ENCODE measurements at places on chromosomes 16 and 17. TPM values are rescaled to one million over a fixed set of nuclear protein-coding genes. Genes with fewer than 3 reads are reported as not detected.

The SPATA22 gene
- polyA plus RNA-seq: not detected

The CMTM2 gene
- not detected for polyA plus RNA-seq

The CHST5 gene
- 0.05 TPM for polyA plus RNA-seq

DNA sequence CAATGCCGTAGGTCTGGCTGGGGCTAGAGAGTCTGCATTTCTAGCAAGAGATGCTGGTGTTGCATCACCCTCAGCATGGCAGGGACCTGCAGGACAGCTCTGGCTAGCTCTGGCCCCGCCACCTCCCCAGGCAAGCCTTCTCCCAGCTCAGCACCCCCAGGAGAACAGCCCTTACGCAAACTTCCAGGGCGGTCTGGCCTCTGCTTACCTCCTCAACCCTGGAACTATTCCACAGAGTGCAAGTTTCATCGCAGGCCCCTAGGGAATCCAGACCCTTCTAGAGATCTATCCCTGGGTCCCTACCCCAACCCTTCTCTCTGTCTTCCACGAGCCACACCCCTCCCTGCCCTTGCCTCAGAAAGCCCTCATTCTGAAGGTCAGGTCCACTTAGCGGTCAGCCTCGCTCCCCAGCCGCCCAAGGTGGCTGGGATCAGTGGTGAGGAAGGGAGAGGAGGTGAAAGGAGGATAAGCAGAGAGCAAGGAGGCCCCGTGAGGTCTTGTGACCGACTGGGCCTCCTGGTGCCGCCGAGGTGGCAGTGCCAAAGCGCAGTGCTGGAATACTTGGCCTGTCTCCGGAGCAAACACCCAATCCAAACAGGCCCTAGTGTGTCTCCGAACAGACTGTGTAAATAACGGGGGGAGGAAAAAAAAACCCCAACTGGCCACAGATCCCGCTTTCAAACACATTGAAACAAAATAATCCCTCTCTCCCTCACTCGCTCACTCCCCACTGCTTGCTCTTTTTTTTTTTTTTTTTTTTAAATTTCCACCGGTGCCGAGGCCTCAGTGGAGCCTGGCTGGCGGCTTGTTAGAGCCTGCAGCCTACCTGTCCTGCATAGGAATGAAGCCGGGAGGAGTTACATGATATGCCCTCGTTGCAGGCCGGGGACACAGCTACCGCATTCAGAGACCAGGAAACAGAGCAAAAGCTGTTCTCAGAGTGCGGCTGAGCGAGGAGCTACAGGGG, 380.9 kb downstream of the SOX9 start:
- DNase-seq: peak; percentile 89

DNA sequence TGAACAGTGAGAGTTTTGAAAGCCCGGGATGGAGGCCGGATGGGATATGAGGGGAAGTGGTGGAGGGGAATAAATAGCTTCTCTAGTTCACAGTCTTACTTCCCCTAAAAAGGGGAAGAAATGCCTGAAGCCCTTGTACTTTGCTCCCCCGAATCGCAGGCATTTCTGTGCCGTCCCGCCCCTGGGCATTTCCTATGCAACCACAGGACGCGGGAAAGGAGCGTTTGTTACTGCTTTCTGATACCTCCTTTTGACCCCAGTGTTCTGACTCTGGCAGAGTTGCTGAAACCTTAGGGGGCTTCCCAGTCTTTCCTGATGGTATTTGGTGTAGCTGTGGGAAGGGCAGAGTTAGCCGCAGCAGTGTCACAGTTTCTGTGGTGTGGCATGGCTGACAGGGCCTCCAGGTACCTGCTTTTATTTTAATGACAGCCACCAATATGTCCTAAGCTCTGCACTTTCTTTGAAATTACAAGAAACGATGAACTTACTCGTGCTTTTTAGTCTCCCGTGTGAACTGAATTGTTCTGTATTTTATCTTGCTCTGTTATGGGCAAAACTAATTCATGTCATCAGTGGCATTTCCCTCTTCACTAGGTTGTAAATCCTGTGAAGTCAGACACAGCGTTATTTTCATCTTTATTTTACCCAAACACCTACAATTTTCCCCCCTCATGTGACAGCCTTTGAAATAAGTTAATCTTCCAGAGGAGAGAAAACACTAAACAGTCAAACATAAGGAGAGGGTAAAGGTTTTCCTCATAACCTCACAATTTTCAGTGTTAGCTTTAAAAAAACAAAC, 27.1 kb downstream of the USP10 start:
- peak; percentile 71 for DNase-seq

DNA sequence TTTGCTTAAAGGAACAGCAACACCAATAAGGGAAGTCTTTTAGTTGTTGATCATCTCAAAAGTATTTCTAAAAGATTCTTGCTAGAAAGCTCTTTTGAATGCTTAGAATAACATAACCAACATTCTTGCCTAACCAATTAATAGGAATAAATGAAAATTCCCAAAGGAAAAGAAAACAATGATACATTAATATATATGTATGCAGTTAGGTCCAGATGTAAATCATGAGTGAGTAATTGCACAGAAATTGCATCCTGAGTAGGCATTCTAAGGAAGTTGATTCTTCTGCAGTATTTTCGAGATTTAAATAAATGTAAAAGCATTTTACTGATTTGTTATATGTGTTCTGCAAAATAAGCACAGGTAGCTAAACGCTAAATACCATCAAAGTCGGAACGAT, 22.1 kb downstream of the COX10 start:
- DNase-seq: no peak

DNA sequence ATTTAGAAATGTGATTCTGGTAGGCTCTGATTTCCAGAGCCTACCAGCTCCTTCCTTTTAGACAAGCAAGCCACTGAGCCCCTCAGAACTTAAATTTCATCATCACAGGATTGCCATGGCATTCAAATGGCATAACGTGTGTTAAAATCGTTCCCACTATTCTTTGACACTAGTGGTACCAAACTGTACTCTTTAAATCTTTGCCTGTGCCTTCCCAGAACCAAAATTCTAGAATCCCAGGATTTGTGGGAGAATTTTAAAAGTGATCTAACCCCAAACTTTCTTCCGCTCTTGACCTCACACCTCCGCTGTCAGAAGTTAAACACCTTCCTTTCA, 287 bp upstream of the INTS2 start:
- DNase-seq: no peak

- peak; percentile 79 for DNase-seq
Observed at GRCh38 chr17:47295037-47295873, 28.5 kb upstream of the EFCAB13 start.

GRCh38 chr17:19978209-19978802, 678 bp upstream of the AKAP10 start:
- DNase-seq: no peak

GRCh38 chr17:36901506-36901905, 35.8 kb upstream of the LHX1 start:
- peak; percentile 16 for DNase-seq
